ENCODE measurements at places on chromosomes 3 and 15.

DNA sequence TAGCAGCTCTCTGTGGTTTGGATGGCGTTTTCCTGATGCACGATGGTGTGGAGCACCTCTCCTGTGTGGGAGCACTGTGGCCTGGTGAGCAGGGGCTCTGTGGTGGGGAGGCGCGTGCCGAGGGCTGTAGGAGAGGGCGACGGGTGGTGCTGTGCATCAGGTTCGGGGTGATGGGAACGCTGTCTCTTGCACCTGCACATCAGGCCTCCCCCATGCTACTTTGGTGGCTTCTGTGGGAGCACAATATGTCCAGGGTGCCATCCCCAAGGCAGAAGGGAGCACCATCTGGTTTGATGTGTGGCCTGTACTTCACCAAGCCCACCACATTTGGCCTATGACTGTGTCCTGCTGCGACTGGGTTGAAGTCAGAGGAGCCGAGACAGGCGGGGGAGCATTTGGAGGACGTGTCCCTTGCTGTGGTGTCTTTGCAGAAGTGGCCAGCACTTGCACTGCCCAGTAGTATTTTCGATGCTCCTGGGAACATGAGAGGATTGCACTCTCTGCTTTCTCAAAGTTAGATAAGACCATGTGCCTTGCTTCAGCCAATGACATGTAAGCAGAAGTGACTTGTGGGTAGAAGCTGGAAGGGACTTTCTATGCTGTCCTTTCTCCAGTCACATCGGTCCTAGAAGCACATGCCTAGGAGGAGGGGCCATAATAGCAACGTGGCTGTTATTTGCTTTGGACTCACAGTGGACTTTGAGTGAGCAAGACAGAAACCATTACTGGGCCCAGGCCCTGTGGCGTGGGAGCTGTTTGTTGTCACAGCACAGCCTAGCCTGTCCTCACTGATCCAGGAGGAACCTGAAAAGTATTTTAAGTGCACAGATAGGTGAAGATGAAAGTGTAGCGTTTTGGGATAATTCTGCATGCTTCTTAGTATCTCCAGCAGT lies 72.1 kb downstream of the APBA2 start:
- no peak for DNase-seq

- no peak for DNase-seq
Measured at GRCh38 chr3:66486202-66486601, 14.6 kb downstream of the LRIG1 start.

DNA sequence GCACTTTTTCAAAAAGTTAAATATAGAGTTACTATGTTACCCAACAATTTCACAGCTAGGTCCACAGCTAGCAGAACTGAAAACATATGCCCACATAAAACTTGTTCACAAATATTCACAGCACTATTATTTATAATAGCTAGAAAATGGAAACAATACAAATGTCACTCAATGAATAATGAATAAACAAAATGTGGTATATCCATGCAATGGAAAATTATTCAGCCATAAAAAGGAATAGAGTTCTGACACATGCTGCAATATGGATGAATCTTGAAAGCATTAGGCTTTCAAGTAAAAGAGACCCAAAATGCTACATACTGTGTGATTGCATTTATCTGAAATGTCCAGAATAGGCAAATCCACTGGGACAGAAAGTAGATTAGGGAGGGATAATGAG lies 111.9 kb downstream of the MECOM start:
- DNase-seq = no peak

DNA sequence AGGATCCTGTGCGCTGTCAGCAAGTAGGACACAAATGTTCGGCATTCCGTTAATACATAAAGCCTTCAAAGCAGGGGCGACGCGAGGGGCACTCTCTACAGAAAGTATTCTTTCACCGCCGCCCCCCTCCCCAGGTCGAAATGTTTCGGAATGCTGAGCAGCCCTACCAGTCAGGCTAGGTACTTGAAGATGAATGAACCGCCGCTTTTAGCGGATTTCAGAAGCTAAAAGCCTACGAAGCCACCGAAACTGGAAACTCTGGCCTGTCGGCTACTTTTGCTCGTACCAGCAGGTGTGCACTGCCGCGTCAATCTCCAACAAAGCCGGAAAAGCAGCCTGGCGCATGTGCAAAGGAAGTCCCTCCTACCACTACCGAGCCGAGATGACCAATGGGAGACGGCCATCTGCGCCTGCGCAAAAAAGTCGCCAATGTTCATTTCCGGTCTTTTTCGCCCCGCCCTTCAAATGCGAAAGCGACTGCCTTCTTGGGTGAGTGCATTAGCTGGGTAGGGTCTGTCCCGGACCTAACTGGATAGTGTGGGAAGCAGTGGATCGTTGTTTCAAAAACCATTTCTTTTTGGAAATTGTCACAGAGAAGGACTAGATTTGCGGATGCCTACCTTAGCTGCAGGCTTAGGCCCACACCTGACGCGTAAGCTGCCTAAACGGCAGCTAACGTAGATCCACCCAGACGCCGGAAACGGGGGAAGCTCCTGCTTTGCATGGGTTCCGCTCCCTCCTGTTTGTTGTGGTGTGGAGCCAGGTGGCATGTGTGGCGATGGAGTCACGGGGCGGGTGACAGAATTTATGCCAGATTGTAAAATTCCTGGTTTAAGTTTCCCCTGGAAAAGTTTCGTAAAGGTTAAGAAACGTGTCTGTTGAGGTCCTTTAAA lies at the start of gene WDR5B:
WDR5B (minus strand) TSS at position 301 of the 893 bp plus-strand sequence. CDS start 534 bp downstream, outside the sequence.
- DNase-seq = peak; percentile 98

DNA sequence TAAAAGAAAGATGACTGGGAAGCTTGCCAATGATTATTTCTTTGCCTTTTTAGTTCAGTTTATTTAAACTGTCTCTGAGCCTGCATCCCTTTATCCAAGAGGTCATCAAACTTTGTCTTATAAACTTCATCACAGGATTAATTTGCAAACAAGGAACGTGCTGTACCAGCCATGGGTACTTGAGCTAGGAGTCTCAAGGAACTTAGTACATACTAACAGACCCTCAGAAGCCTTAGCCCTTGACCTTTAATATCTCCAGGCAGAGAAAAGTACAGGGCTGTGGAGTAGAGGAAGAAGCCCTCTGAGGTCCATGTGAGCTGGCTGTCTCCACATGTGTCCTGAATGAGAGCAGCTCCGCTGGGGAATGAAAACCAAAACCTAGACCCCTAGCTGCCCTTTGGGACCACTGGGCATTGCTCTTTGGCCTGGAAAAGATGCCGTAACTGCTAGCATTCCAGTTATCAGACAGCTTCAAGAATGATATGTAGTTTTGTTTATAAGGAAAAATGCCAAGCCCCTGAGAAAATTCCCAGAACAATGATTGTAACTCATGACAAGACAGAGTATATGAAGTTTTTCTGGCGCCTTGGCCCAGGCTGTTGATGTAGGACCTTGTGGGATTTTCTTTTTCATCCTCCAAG lies 92.1 kb downstream of the ASB7 start:
- no peak for DNase-seq

DNA sequence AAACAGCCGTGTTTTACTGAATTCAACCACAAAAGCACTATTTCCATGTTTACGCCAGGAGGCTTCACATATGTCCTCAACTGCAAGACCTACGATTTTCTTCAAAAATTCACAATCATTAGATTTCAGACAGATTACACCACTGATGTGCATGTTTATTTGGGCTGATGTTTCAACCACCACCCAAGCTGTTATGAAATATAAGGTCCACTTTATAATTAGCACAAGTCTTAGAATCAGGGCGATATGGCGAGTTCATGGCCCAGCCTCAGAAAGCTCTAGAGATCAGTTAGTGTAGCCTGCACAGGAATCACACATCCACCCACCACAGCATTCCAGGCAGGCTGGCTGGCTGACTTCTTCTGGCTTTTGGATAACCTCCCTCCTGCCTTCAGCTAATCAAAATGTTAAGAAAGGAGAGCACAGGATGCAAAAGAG lies 15.4 kb downstream of the SH3BP5 start:
- DNase-seq = peak; percentile 38

DNA sequence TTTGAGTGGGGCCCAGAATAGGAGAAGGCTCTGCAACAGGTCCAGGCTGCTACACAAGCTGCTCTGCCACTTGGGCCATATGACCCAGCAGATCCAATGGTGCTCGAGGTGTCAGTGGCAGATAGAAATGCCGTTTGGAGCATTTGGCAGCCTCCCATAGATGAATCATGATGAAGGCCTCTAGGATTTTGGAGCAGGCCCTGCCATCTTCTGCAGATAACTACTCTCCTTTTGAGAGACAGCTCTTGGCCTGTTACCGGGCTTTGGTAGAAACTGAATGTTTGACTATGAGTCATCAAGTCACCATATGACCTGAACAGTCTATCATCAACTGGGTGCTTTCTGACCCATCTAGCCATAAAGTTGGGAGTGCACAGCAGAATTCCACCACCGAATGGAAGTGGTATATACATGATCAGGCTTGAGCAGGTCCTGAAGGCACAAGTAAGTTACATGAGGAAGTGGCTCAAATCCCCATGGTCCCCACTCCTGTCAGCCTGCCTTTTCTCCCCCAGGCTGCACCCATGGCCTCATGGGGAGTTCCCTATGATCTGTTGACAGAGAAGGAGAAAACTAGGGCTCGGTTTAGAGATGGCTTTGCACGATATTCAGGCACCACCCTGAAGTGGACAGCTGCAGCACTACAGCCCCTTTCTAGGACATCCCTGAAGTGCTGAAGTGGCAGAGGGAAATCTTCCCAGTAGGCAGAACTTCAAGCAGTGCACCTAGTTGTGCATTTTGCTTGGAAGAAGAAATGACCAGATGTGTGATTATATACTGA lies 971.4 kb downstream of the MCTP2 start:
- DNase-seq = no peak

DNA sequence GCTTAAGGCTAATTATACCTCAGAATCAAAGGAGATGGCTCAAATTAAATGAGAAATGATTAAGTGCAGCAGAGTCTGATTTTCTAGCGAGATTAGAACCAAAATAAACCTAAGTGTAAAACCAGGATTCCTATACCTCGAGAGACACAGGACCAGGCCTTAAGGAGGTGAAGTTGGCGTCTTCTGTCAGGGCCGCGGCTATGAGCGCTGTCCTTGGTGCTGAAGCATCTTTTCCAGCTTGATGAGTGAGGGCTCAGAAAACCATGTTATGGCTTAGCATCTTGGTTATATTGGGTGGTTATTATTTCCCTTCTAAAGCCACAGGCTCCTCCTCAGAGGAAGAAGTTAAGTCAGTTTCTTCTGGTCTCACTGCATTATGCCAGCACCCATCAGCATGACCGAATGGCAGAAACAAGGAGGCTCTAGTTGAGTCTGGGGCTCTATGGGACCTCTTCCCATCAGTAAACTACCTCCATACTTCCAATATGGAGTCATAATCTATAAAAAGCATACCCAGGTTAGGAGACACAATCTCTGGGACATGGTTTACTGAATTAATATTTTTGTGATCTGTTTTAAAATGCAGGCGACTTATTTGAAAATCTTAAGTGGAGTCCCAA lies 120.1 kb upstream of the NMNAT3 start:
- peak; percentile 18 for DNase-seq
